ENCODE measurements at places on chromosomes 7 and 10.

- DNase-seq: no peak
These were observed 138.9 kb upstream of the KLF14 start for GRCh38 chr7:130872756-130873448.

GRCh38 chr10:25130906-25131305, 43.9 kb upstream of the GPR158 start:
- DNase-seq: peak; percentile 64

DNA sequence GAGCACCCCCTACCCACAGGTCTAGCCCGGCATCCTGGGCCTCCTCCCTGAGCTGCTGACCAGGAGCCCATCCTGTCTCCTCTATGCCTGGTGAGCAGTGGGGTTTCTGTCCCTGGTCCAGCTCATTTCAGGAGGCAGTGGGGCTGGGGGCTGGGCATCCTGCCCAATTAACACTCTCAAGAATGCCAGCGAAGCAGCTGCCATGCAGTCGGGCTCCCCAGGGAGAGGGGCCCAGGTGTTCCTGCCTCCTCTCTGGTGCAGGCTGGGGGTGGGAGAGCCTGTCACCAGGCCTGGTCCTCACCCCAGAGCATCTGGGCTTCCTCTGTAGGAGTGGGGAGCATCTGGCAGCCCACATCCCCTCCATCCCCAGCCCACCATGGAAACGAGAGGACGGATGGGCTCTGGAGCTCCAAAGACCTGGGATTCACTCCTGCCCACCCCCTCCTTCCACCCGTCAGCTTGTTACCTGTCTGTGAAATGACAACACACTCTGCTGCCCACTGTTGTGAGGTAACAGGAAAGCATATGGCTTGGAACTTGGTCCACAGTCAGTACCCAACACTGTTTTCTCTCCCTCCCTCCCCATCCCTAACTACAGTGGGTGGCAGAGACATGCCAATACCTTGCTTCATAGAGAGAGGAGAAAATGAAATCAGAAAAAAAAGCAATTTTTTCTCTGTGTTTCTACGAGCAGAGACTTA, 69.1 kb downstream of the SLIT1 start:
- no peak for DNase-seq

GRCh38 chr7:3897430-3898372, 596.6 kb downstream of the SDK1 start:
- peak; percentile 77 for DNase-seq

- DNase-seq: no peak
These were observed 196.0 kb upstream of the IMMP2L start for GRCh38 chr7:111758332-111758731.

- DNase-seq: peak; percentile 54
These were observed 10.4 kb upstream of the GSAP start for GRCh38 chr7:77426521-77427051.

Data from fibroblast of pulmonary artery (primary cell).